ENCODE measurements at places on chromosomes 12 and 14. TPM values are rescaled to one million over a fixed set of nuclear protein-coding genes. Genes with fewer than 3 reads are reported as not detected.

Gene SYCP3
- not detected for total RNA-seq

Gene SRRM4
- 21.8 TPM for total RNA-seq

Gene OR10G2
- total RNA-seq = not detected

Gene PAX9
- 0.38 TPM for total RNA-seq

Gene SDR9C7
- total RNA-seq = 0.38 TPM

Gene LTB4R2
- total RNA-seq = 6.9 TPM

Gene AKAP3
- 0.99 TPM for total RNA-seq
